ENCODE measurements at places on chromosomes 4 and X.

- DNase-seq: no peak
Observed at GRCh38 chr4:178976861-178977260, 1534.6 kb upstream of the AGA start.

DNA sequence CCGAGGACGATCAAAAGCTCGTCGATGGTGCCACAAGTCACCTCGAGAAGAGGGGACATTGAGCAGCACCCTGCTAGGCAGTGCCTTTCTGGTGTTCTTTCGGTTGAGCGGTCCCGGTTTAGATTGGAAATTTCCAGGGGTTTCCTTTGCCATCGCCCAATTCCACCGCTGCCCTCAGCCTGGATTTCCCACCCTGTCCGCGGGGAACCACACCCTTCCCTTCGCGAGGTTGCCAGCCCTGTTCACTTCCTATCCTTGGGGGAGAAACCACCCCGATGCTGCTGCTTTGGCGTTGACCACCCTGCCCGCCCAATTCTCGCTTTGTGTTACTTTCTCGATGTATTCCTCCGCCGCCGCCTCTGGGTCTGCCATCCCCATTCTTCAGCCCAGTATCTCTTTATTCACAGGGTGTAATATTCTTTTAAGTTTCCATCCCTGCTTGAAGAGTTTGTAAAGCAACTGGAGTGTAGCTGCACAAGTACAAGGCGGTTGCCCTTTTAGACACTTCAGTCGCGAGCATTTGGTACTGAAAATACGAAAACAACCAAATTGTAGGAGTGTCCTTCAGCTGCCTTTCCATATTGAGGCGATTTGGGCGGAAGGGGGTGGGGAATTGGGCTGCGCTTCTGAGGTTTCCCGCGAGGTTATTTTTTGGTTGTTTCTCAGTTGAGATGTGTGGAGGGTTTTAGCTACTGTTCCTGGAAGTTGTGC is 1.1 kb downstream of the OGT start:
- peak; percentile 18 for DNase-seq

DNA sequence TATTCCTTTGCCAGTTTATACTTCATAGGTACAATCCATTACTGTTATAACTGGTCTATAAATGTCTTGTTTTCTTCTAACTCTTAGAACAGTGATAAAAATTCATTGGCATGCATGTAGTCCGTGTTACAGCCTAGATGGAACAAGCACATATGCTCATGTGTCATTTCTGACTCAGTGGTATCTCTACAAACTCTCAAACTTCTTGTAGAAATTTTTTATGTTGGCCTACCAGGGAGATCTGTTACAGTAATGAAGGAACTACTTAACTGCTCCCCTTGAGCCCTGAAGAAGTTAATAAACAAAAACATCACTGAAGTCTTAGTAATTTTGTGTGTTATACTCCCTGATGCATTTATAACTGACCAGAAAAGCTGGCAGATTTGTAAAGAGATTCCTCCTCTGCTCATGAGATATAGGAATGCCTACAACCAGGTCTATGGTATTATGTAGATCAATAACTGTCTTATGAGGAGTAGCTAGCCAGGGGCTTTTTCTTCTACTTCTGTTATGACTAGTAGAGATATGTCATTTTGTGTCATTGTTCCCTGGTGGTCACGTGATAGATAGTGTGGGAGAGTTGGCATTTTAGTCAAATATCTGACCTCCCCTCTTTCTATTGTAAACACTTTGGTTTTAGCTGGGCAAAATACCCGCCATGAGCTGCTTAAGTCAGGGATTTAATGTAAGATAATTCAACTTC is 53.7 kb upstream of the FAAH2 start:
- DNase-seq: no peak

DNA sequence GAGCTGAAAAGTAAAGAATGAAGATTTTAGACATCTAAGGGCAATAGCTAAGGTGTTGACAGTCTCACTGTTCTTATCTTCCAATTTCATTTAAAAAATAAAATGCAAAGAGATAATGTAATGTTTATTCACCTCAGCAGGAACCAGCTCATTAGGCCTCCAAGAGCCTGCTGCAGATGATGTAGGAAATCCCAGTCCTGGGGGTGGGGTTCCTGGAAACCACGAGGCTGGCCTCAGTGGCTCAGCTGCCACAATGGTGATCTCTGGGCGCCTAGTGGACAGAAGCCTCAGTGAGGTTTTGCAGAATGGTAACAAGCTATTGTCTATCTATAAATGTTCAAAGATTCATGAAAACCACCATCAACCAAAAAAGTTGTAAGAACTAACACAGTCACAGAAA is 77.3 kb downstream of the RPS3A start:
- DNase-seq: no peak

DNA sequence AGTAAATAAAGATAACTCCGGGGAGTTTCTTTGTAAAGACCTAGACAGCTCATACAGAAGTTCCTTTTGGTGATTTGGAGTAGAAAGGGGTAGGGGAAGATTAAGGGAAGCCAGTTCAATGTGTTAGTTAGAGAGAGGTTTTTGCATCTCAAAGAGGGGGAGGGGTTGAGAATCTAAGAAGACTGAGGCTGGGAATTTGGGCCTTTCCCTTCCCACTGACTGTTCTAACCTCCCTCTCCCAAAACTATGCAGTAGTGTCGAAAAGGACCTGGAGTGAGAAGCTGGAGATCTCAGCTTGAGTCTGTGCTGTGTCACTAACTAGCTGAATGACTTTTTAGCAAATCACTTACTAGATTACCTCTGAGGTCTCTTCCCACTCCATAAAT is 55.7 kb upstream of the CCDC160 start:
- DNase-seq: no peak

DNA sequence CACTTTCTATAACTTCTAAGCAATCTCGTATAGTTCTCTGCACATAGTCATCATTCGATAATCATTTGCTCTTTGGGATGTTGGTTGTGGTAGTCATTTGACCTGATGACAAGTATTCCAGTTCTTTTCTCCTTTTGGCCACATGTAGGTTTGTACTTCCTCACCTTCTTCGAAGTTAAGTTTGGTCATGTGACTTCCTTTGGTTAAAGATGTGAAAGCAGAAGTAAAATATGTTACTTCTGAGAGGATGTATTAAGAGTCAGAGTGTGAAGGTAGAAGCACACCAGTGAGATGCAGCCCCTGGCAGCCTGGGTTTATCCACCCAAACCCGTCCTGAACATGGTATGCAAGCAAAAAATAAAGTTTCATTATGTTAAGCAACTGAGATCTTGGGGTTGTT is 48.9 kb upstream of the ZNF518B start:
- DNase-seq: no peak

DNA sequence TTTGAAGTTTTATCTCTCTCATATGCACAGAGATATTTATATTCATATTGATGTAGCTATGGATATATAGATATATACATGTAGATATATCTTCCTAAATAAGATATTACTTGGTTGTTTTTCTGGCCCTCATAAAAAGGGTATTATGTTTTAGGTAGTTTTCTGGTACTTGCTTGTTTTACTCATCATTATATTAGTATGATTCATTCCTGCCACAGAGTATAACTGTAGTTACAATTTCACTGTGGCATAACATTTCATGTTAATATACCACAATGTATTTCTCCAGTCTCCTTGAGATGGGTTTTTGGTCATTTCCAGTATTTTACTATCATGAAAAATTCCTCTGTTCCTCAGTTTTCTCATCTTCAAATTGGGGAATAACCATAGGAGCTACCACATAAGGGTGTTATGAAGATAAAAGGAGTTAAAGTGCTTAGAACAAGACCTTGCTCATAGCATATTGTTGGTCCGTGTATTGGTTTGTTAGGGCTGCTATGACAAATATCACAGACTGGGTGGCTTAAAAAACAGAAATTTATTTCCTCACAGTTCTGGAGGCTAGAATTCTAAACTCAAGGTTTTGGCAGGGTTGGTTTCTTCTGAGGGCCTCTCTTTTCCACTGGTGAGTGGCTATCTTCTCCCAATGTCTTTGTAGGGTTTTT is 129.7 kb downstream of the TMEM164 start:
- DNase-seq: no peak

GRCh38 chr4:58560736-58561135 is 1450.6 kb upstream of the IGFBP7 start:
- DNase-seq: no peak

GRCh38 chrX:48043056-48043455 is 28.4 kb downstream of the ZNF630 start:
- no peak for DNase-seq

DNA sequence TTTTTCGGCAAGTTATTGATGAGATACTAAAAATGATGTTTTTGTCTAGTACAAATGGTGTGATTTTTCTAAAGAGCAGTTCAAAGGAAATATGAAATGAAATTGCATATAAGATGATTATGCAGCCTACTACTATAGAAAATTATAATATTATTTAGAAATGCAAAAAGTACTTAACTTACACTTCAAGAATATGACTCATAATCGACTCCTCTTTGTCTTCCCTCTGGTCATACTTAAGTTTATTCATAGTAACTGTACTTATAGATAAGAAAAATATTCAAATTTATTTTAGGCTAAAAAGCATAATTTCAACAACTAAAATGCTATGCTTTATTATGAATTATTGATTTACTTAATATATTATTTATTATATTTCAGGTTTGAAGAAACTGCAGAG is 33.2 kb downstream of the CEP44 start:
- DNase-seq: no peak

DNA sequence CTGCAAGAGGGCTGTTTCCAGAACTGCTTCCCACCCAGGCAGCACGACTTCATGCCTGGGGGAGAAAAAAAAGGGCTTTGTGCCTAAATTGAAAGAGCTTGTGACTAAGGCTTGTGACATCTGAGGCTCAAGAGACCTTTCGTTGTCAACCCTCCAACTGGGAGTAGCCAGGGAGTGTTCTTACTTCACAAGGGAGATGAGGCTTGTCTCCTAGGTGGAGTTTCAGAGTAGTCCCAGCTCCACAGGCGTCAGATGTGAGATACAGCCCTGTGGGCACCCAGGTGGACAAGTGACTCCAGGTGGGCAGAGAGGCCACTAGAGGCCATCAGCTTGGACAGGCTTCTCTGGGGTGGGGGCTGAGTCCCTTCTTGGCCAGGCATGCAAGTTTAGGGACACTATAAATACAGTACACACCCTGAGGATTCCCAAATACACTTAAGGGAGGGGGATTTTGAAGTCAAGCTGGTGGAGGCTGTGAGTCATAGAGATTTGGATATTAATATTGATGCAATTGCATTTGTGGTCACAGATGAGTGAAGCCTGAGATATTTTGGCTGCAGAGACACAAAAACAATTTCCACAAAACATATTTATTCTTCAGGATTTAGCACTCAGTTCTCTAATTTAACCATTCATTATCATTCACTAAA is 40.1 kb upstream of the SETD7 start:
- no peak for DNase-seq

DNA sequence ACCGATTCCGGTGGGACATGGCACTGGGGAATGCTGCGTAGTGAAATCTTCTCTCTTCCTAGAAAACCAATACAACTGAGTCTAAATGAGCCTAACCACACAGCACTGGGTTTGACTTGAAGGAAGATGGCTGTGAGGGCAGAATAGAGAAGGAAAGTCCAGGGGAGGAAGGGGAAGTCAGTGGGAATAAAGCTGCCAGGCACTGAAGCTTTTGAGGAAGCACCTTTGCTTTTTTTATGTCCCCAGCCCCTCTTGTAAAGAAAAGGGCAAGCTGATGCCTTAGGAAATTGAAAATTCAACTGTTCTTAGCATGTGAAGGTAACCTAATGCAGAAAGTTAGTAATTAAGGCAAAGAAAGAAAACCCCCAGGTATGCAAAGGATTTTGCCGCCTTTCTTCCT is 20.6 kb downstream of the MED28 start:
- no peak for DNase-seq

DNA sequence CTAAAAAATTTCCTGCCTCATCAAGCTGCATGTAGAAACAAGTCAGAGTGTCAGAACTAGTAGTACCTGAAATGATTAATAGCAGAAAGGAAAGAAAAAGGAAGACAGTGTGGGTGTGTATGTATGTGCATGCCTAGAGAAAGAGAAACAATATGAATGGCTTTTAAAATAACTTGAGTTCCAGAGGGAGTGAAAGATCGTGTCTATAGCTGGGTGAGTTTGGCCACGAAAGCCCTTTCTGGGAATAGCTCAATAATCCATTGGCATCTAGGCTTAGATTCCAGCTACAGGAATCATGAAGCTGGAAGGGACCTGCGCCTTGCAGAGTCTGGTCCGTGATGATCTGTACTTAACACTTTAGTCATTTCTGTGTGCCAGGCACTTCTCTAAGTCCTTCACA is 195.6 kb downstream of the RAPGEF2 start:
- DNase-seq: no peak

- no peak for DNase-seq
Observed at GRCh38 chr4:67049446-67049845, 495.9 kb downstream of the CENPC start.

GRCh38 chrX:66882101-66882500 is 243.2 kb upstream of the EDA2R start:
- no peak for DNase-seq

- no peak for DNase-seq
Observed at GRCh38 chr4:38958453-38959190, 73.6 kb downstream of the TMEM156 start.

GRCh38 chrX:74534569-74535038 is 79.8 kb downstream of the RLIM start:
- DNase-seq: no peak

- DNase-seq: no peak
Observed at GRCh38 chr4:73379946-73380345, 24.1 kb upstream of the ALB start.

GRCh38 chrX:78548012-78548411 is 111.1 kb downstream of the RTL3 start:
- DNase-seq: no peak

DNA sequence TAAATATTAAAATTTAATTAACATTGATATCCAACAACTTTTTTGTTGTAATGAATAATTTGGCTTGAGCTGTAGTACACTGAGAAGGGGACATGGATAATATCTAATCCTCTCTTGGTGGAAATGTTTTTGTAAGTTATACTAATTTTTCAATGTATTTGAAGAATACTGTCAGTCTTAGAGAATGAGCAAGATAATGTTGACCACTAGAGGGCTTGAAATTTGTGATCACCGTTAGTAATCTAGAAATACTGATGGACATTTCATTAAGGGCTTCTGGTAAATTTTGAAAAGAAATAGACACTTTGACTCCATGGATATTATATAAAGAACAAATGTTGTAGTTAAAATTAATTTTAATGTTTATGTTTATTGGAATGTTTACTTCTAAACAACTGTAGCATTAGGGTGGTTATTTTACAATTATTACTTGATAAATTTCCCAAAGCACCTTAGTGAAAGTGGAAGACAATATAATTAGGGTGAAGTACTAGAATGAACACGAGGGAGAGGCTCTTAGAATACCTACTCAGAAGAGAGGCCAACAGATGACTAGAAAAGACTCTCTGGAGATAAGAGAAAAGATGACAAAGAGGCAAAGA is 20.0 kb upstream of the CAMK2D start:
- DNase-seq: no peak

DNA sequence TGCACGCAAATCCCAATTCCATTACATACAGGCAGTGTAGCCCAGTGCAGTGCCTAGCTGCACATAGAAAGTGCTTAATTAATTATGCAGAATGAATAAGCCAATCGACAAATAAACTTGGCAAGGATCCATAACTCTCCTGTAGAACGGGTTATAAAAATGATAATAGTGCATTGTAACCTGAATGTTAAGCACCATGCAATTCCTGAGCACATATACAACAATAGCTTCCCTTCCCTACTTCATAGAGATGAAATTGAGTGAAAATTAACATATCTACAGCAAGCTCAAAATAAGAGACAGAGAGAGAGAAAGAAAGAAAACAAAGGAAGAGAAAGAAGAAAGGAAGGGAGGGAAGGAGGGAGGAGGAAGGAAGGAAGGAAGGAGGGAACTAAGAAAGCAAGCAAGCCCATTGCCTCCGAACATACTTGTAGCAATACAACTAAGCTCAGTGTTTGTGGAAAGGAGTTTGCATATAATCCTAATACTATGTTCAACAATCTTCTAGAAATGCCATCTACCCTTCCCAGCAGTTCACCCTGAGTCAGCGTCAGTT is 1074.0 kb upstream of the LCORL start:
- no peak for DNase-seq

All from activated CD4-positive, CD25-positive, alpha-beta regulatory T cell treated with anti-CD3 and anti-CD28 coated beads, Interleukin-2, amount 50 U/mL, for 16 hours (primary cell).